ENCODE measurements at places on chromosomes 2 and 18.

DNA sequence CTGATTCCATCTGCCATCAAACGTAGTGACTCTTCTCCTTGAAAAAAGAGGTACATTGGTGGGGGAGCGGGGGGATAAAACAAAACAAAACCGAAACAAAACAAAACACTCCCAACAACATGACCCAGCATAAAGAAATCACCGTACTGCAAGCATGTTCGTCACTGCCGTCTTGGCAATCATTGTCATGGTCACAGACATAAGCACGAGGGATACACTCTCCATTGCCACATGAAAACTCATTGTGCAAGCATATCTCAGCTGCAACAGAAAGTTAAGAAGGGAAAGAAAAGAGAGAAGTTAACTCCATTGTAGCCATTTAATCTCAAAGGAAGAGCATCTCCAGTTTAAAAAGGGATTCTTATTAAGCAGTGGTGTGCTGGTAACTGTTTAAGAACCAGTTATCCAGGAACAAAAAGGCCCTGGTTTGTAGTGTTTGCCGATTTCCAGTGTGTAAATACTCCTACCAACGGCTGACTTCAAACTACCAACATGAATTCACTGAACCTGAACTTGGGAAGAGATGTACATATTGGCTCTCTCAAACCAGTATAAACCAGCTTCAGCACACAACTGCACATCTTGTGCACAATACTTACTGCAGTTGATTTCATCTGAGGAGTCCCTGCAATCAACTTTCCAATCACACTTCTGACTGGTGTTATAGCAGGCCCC, 68.2 kb downstream of the LRP2 start:
- DNase-seq = no peak

DNA sequence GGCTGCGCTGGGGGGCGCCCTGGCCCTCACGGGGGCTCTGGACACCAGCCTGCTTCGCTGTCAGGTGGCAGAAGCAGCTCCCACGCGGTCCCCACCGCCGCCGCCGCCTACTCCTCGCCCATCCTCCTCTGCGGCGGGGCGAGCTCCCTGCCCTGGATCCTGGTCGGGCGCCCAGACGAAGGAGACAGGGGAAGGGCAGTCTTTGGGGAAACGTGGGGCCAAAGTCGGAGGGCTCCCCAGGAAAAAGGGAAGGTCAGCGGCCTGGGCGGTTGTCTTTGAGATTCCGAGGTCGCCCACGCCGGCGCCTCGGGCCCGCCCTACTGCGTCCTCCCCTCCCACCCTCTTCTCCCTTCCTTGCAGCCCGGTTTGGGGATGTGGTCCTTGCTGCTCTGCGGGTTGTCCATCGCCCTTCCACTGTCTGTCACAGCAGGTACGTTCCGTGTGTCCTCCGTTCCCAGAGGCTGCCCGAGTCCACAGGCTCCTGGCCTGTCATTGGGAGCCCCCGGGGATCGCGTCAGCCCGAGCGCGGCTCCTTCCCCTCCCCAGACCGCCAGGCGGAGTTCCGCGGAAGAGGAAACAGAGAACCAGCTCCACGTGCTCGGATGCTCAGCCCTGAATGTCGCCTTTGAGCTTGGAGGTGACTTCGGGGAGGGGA, 800 bp downstream of the IL1RL2 start:
- peak; percentile 25 for DNase-seq

DNA sequence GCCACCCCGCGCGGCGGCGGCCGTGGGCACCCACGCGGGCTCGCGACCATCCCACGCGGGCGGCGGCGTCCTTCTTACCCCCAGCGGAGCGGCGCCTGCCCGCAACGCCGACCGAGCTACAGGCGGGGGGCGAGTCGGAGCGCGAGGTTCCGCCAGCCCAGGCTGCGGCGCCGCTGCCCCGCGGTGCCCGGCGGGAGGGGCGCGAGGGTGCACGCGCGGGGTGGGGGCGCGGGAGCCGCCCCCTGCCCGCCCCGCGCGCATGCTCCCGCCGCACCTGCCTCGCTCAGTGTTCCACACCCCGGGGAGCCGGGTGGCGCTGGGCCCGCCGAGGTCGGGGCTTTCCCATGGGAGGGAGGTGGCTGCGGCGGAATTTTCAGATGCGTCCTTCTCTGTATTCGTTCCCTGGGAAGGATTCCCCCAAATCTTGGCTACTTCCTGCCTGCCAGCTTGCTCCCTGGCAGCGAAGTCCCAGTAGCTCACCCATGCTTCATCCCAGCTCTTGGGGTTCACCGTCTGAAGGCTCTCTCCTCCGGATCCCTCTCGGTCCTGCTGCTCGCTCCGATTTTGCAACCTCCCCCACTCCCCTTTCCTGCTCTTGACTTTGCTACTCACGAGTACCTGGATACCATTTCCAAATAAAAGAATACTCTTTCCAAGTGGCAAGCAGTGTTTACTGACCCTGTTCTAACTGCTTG, at the start of gene L3MBTL4:
L3MBTL4 (minus strand) TSS at position 189 of the 695 bp plus-strand sequence. CDS start 103,286 bp downstream, outside the sequence.
- no peak for DNase-seq

DNA sequence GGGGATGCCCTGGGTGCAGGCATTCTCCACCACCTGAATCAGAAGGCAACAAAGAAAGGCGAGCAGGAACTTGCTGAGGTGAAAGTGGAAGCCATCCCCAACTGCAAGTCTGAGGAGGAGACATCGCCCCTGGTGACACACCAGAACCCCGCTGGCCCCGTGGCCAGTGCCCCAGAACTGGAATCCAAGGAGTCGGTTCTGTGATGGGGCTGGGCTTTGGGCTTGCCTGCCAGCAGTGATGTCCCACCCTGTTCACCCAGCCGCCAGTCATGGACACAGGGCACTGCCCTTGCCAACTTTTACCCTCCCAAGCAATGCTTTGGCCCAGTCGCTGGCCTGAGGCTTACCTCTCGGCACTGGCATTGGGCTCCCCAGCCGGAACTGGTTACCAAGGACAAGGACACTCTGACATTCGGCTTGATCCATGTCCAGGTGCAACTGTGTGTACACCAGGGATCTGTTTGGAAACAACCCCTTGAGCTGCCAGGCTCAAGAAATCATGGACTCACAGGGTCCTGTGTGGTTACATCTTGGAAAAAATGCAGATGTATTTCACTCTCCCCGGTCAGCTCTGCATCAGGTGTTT, 31.8 kb downstream of the SLC1A4 start:
- DNase-seq = no peak

- DNase-seq = peak; percentile 84
Observed at GRCh38 chr2:127386764-127387654, 766 bp downstream of the MAP3K2 start.

GRCh38 chr2:76870011-76870410, 652.2 kb downstream of the LRRTM4 start:
- no peak for DNase-seq

- DNase-seq = no peak
Observed at GRCh38 chr2:238895361-238895882, 47.5 kb downstream of the TWIST2 start.

- peak; percentile 68 for DNase-seq
Observed at GRCh38 chr2:160721089-160722040, 227.8 kb upstream of the RBMS1 start.

- DNase-seq = no peak
Observed at GRCh38 chr2:29618024-29618423, 303.4 kb downstream of the ALK start.

- DNase-seq = no peak
Observed at GRCh38 chr2:63124218-63124617, 73.6 kb downstream of the OTX1 start.

- peak; percentile 41 for DNase-seq
Observed at GRCh38 chr2:107064750-107065149, 178.8 kb upstream of the ST6GAL2 start.

GRCh38 chr2:239762106-239762505, 263.0 kb downstream of the NDUFA10 start:
- no peak for DNase-seq

DNA sequence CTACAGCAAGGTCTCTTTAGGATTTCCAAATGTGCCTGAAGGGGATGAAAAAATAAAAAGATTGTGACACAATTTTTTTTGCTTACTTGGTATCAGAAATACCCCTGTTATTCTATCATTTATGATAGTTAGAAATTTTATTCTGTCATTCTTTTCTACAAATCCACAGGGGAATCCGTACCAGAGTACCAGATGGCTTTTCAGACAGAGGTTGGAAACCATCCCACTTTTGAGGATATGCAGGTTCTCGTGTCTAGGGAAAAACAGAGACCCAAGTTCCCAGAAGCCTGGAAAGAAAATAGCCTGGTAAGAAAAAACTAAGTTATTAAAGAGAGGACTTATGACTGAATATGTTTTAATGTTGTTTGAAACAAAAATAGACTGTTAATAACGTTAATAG, 92.6 kb upstream of the FAM117B start:
- no peak for DNase-seq

DNA sequence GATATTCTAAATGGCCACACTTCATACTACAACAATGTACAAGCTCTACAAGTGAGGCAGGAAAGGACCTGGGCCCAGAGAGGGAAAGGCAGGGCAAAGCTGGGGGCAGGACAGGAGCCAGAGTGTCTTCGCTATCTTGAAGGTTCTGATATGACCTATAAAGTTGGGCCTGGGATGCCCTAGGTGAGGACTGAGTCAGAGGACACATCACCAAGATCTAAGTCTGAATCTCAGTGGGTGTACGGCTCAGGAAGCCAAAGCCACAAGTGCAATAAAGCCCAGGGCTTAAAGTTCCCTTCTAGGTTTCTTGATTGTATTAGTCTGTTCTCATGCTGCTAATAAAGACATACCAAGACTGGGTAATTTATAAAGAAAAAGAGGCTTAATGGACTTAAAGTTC, 219.1 kb downstream of the ALK start:
- DNase-seq = no peak

DNA sequence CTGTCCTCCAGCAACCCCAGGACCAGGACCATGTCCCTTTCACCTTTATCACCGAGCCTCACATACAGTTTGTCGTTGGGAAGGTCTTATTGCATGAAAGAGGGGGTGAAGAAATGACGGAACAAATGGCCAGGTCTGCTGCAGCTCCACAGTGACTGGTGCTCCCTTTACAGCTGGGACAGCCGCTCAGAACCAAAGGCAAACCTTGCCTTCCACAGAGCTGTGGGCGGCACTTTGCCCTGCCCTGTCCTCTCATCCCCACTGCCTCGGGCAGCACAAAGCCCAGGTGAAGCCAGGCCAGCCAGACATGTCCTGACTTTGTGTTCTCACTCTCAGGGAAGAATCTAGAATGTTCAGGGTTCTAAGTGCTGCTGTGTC, 961 bp downstream of the GPR55 start:
- DNase-seq = no peak
